ENCODE measurements at places on chromosomes 6 and 20.

- DNase-seq: no peak
These were observed 194.9 kb downstream of the SCP2D1 start for GRCh38 chr20:19008497-19008896.

GRCh38 chr6:31477521-31477920, 20.4 kb upstream of the MICB start:
- DNase-seq: no peak

DNA sequence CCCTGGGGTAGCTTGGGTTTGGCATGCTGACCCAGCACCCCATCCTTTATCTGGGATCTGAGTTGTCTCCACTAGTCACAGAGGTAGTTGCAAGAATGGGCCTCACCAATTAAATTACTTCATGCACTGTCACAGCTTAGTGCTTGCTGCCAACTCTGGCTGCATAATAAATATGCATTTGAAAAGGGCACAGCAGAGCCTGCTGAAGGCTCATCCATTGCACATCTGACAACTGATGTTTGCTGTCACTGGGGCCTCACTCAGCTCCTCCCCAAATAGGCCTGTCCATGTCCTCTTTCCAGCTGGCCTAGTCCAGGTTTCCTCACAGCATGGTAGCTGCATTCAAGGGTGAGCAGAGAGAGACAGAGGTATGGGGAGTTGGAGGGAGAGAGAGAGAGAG, 13.3 kb upstream of the NXT1 start:
- no peak for DNase-seq

GRCh38 chr6:140544431-140544830, 1170.0 kb upstream of the CITED2 start:
- no peak for DNase-seq

DNA sequence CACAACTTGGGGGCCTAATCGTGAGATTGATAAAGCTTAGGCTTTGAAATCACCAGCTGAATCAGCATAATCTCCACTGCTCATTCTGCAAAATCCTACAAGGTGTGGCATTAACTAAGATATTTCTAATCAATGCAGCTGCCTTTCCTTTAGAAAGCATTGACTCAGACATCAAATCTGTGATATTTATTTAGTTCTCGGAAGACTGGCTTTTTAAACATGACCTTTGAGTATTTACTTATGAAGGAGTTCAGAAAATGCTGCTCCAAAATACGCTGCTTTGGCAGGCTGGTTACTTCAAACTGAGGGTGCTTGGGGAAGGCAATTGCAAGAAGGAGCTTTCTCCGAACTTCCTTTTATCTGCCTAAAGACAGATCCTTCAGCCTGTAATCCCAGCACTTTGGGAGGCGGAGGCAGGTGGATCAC, 23.7 kb upstream of the FUCA2 start:
- no peak for DNase-seq

DNA sequence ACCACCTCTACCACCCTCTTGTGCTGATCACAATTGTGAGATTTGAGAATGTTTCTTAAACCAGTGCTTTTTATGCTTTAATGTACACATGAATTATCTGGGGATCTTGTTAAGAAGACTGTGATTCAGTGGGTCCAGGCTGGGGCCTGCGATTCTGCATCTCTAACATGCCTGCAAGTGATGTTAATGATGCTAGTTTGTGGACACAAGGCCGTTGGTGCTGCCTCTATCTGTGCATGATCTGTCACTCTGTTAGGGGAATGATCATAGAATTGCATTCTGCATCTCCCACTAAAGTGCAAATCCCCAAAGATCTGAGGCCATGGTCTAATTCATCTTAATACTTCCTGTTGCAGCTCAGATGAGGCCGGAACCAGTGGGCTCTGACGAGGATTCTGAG, 746.5 kb downstream of the PTPRT start:
- no peak for DNase-seq

DNA sequence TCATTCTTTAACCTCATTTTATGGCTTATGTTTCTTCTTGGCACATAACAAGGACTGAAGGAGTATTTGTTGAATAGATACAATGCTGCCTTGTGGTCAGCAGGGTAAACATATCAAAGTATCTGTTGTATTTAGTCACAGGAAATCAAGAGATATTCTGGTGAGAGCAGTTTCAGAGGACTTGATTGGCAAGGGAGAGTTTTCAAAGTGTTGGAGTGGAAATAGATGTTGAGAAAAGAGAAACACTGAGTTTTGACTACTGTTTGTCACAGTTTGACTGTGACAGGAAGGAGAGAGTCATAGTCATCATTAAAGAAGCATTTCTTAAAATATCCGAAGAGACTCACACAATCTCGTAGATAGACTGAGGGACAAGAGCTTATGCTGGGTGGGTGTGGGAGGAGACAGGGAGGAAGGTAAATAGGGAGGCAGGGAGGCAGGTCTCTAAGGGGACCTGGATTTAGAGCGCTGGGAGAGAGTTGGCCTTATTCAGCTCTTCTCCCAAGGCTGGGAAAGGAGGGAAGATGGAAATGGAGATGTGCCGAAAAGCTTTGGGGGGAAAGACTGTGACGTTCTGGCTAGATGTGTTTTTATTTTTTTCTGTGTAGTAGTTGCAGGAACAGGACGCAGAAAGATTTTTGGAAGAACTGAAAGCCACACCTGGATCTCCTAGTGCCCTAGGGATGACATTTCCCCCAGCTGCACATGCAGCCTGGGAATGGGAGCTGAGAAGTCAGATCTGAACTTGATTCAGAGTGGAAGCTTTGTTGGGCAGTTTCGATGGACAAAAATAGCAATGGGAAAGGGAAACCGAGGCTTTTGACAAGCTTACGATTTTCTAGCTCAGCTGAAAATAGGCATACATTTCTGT, 65.0 kb upstream of the IFNGR1 start:
- DNase-seq: no peak

DNA sequence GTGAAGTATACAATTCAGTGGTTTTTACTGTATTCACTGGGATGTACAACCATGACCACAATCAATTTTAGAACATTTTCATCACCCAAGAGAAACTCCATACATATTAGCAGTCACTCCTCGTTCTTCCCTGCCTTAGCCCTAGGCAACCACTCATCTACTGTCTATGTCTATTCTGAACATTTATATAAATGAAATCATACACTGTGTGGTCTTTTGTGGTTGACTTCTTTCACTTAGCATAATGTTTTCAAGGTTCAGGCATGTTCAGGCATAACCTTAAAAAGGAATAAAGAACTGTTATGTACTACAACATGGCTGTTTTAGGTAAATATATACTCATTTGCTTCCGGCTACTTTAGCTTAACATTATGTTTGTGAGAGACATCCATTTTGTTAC, 37.3 kb downstream of the BLTP3A start:
- DNase-seq: no peak

- DNase-seq: no peak
These were observed 190.8 kb downstream of the DLL1 start for GRCh38 chr6:170100046-170100445.

DNA sequence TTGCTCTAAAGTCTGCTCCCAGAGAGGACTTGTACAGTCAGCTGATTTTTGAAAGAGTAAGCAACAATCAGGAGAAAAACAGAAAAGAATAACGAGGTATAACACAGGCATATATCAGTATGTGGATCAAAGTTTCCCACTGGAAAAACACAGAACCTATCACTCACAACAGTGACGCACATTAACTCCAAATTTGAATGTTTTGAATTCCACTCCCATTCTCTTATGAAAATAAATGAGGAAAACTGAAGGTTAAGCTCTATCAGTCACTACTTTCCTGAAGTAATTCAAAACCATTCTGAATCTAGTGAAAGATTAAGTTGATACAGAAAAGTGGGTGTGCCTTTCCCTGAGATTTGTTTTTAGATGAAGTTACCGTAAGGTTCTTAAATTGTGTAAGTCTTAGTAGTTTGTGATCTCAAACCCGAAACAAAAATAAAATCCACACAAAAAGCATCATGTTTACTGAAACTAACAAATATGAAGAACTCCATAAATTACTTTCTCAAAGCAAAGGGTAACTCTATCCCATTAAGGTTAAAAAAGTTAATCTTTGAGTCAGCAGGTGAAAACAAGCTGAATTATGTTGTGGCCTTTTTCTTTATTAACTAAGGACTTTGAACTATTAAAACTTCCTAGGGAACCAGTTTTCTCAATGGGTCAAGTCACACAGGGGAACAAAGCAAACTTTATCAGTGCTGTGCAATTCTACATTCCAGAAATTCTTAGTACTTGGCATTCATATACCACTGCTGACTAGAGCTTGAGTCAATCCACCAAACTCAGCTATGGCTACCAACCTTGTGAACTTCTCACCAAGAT, 115.7 kb downstream of the OGFRL1 start:
- peak; percentile 80 for DNase-seq

DNA sequence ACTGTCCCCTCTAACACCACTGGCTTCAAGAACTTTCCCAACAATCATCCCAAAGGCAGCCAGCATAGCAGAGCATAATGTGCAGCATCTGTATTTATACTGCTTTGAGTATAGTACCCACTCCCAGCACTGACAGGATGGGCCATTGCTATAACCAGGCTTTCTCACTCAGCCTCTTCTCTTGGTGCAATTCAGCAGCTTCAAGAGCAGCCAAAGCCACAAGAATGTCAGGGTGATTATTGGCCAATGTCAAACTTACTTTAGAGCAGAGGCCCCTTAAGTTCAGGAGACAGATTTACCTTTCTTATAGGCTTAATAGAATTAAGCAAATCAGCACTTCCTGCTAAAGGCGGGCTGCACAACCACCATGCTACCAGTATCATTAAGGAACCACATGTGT, 232.4 kb upstream of the RSPO3 start:
- no peak for DNase-seq

DNA sequence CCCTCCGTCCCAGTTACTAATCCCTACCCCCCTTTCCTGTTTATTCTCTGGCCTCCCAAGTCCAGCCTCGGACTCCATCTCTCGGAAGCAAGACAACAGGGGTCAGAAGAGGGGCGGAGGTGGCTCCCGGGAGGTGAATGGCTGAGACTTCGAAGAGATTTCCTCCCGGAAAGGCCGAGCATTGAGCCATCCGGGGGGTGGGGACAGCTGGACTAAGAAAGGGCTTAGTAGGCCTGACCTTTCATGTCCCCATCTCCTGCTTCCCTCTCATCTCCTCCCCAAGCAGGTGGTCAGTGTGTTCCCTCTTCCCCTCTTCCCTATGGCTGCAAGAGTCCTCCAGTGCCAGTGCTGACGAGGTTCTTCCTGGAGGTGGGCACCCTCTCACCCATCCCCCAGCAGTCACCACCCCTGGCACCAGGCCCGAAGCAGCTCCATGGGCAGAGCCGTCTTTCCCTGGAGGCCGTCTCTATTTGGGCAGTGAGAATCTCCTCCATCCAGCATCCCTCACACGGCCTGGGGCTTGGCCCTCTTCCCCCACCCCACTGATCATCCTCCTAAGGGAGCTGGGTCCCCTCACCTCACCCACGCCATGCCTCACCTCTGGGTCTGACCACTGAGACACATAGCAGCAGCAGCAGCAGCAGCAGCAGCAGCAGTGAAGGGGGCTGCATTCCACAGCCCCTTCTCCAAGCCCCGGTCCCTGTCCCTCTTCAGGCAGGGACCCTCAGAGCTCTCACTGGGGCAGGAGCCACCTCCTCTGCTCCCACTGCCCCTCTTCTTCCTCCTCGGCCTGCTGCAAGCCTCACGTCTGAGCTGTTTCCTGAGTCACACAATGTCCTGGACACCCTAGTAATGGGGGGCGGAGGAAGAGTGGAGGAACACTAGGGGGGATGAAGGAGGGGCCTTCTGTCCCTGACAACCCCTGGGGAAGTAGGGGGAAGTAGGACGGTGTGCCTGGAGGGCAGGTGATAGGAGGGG, at the start of gene NOTCH4:
Gene NOTCH4 (minus strand): TSS at position 810 of the 978 bp plus-strand sequence. CDS start 139 bp downstream, at position 671.
- no peak for DNase-seq

DNA sequence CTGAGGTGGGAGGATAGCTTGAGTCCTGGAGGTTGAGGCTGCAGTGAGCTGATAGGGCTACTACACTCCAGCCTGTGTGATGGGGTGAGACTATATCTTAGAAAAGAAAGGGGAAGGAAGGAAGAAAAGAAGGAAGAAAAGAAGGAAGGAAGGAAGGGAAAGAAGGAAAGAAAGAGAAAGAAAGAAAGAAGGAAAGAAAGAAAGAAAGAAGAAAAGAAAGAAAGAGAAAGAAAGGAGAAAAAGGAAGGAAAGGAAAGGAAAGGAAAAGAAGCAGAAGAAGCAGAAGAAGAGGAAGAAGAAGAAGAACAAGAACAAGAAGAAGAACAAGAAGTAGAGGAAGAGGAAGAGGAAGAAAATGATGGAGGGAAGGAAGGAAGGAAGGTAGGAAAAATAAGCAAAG, 1130.2 kb upstream of the MAP3K7 start:
- no peak for DNase-seq

GRCh38 chr6:167543602-167544497, 219.0 kb downstream of the TTLL2 start:
- DNase-seq: no peak

DNA sequence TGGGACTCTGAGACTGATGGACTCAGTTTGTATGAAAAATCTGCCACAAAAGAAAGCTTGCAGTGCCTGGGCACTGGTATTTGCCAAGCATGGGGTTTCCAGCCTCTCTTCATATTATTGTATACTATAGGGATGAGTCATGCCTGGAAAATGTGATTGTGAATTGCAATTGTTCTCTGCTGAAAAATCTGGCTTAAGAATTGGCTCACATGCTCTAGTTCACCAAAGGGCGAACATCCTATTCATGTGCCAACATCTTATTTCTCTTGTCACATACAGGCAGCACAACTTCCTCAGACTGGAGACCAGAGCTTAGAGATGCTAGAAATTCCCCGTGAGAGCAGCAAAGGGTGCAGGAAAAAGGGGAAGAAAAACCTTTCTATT, 103.6 kb upstream of the KCNK16 start:
- peak; percentile 32 for DNase-seq

DNA sequence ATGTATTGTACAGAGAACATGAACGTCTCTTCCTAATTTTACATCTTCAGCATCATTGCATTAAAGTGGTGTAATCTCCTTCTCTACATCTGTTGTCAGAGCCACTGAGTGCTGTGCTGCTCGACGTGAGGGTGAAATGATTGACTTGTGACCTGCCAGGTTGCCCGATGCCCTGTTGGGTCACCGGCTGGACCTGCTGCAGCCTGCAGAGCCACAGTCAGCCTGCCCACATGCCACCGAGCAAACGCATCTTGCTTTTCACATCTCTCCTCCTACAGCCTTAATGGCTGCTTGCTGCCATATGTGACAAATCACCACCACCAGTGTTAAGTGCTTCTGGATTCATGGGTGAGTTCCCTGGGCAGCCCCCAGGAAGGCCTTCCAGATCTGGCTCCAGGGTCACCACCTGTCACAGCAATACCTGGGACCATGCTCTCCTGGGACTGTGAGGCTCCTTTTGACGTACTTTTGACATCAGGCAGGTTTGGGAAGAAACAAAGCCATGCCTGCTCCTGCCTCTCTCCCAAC, 80.3 kb downstream of the ASXL1 start:
- DNase-seq: no peak

- no peak for DNase-seq
These were observed 339.2 kb downstream of the PRKN start for GRCh38 chr6:162388383-162388777.

Data from mesendoderm (in vitro differentiated cells).